Iris pigment epithelial cell (primary cell): ENCODE measurements at places on chromosomes 6 and 20.

- DNase-seq = peak; percentile 97
These were observed 64.1 kb downstream of the FAM50B start for GRCh38 chr6:3913077-3913957.

GRCh38 chr20:14838663-14839628, 501.5 kb upstream of the FLRT3 start:
- DNase-seq = no peak

- DNase-seq = no peak
These were observed 16.1 kb downstream of the TXNDC5 start for GRCh38 chr6:7894262-7895124.

- DNase-seq = no peak
These were observed 99.3 kb downstream of the B3GAT2 start for GRCh38 chr6:70857387-70858077.

DNA sequence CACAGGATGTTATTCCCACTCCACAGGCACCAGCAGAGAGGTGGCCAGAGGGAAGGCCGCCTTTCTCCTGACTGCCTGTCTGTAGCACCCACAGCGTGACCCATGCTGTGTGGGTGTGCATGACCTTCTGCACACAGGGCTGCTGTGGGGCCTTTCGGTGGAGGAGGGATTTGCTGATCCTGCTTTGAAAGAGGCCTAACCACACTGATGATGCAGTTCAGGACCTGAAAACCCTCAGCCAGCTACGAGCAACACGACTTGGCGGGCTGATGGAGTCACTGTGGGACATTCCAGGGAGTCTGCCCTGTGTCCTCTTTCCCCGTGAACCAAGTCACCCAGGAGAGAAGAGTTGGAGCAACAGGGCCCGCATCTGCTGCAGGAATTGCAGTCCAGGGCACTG, 49.1 kb downstream of the SYTL3 start:
- peak; percentile 38 for DNase-seq

GRCh38 chr6:21521276-21521675, 72.3 kb upstream of the SOX4 start:
- no peak for DNase-seq
